ENCODE measurements at places on chromosomes 3 and 15. TPM values are rescaled to one million over a fixed set of nuclear protein-coding genes. Genes with fewer than 3 reads are reported as not detected.

ISLR2 gene
- total RNA-seq = 0.59 TPM

PLA2G4E gene
- not detected for total RNA-seq

SEMA3F gene
- 48.0 TPM for total RNA-seq

CFAP100 gene
- total RNA-seq = 4.3 TPM

DRD3 gene
- not detected for total RNA-seq

SIN3A gene
- total RNA-seq = 47.1 TPM

MAP6D1 gene
- total RNA-seq = 3.2 TPM

SMCO1 gene
- not detected for total RNA-seq

DUOX1 gene
- 5.5 TPM for total RNA-seq

KLHL40 gene
- total RNA-seq = 0.12 TPM

LRRC3B gene
- total RNA-seq = 0.29 TPM

CCNB2 gene
- total RNA-seq = 24.6 TPM

ENTPD3 gene
- 2.7 TPM for total RNA-seq

CKMT1A gene
- 37.3 TPM for total RNA-seq

FAM107A gene
- 4.5 TPM for total RNA-seq

GRAMD2A gene
- total RNA-seq = 6.0 TPM

CACNA2D2 gene
- total RNA-seq = 7.8 TPM

TM4SF4 gene
- total RNA-seq = 97.1 TPM

ETV5 gene
- total RNA-seq = 26.4 TPM

PCOLCE2 gene
- 1.0 TPM for total RNA-seq

GNB4 gene
- 26.8 TPM for total RNA-seq

CDC25A gene
- total RNA-seq = 13.0 TPM

NR1D2 gene
- 23.1 TPM for total RNA-seq

EIF4E3 gene
- total RNA-seq = 14.4 TPM

P2RY1 gene
- total RNA-seq = 2.3 TPM

PRSS50 gene
- total RNA-seq = 1.1 TPM

ACSBG1 gene
- total RNA-seq = 0.71 TPM

SLITRK3 gene
- total RNA-seq = 0.12 TPM

GOLGA8S gene
- 0.19 TPM for total RNA-seq

ELL3 gene
- 4.1 TPM for total RNA-seq

GPR149 gene
- 0.14 TPM for total RNA-seq

IL12A gene
- 0.31 TPM for total RNA-seq

GOLGA6L26 gene
- not detected for total RNA-seq

MESP2 gene
- total RNA-seq = not detected

CCR8 gene
- 1.2 TPM for total RNA-seq

TLR9 gene
- total RNA-seq = 0.22 TPM

LRTM1 gene
- total RNA-seq = 0.29 TPM

SLC9C1 gene
- 0.48 TPM for total RNA-seq

RARB gene
- 28.2 TPM for total RNA-seq

FETUB gene
- total RNA-seq = not detected

MUC4 gene
- 2.4 TPM for total RNA-seq

CORO2B gene
- total RNA-seq = 3.9 TPM

KBTBD13 gene
- total RNA-seq = not detected

SEMA5B gene
- 12.8 TPM for total RNA-seq
